Stimulated activated CD4-positive, alpha-beta T cell treated with anti-CD3 and anti-CD28 coated beads, Interleukin-4, amount 100 ng/mL, for 1 hour (primary cell): ENCODE measurements at places on chromosomes 4 and X.

- no peak for DNase-seq
These were observed 2.6 kb upstream of the INTU start for GRCh38 chr4:127630152-127630551.

- no peak for DNase-seq
These were observed 320.6 kb upstream of the PPARGC1A start for GRCh38 chr4:24210332-24210902.

DNA sequence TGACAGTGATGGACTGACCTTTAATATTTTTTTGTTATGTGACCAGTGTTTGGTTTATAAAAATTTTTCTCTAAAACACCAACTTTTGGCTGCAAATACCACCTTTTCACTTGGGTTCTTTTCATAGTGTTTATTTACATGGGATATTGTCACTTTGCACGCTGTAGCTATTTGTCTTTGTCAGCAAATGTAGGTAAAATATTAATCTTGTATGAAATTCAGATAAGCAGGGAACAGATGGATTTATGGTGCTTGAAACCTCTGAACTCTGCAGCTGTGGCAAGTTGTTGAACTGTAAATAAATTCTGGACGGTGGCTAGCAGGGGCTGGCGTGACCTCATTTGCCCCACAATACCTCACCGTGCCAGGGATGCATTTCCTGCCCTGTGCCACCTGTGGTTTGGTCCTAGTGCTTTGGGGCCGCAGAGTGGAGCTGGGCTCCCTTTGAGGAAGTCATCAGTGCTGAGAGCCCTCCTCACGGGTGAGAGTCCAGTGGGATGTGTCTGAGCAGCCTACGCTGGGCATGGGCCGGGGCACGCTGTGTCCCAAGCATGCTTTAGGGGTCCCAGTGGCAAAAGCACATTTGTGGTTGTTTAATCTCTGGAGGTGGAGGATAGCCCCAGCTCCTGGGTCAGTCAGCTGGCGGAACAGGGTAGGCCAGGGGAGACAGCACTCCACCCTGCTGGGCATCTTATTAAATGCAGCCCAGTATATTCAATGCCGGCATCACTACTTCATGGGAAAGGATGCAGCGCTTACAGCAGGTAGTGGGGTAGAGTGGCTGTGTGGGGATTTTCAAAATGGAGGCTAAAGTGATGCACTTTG lies 108.6 kb downstream of the TBL1X start:
- DNase-seq = no peak

- no peak for DNase-seq
These were observed 18.7 kb upstream of the MAN2B2 start for GRCh38 chr4:6556263-6556662.

GRCh38 chr4:20944451-20944850 lies 244.2 kb downstream of the PACRGL start:
- no peak for DNase-seq

- DNase-seq = no peak
These were observed 69.7 kb upstream of the DCLK2 start for GRCh38 chr4:150008546-150008945.

DNA sequence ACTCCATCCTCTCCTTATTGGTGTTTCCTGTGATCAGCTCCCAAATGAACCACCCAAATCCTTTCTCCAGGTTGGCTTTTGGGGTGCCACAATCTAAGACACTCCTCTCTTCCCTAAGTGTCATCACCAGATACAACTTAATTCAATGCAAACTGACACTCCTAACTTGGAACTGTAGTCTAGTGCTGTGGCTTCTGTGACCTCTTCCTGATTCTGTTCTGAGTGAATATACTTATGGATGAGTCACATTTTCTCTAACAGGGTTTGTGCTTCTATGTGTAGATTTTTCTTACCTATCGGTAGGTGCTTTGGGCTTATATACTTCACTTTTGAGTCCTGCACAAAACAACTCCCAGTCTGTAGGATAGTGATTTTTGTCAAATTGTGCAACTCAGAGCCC lies 141.3 kb upstream of the MAOA start:
- DNase-seq = no peak

- no peak for DNase-seq
These were observed 28.1 kb downstream of the FAM9A start for GRCh38 chrX:8773117-8773516.
